GM12878 (cell line): ENCODE measurements at places on chromosomes 5 and 9.

DNA sequence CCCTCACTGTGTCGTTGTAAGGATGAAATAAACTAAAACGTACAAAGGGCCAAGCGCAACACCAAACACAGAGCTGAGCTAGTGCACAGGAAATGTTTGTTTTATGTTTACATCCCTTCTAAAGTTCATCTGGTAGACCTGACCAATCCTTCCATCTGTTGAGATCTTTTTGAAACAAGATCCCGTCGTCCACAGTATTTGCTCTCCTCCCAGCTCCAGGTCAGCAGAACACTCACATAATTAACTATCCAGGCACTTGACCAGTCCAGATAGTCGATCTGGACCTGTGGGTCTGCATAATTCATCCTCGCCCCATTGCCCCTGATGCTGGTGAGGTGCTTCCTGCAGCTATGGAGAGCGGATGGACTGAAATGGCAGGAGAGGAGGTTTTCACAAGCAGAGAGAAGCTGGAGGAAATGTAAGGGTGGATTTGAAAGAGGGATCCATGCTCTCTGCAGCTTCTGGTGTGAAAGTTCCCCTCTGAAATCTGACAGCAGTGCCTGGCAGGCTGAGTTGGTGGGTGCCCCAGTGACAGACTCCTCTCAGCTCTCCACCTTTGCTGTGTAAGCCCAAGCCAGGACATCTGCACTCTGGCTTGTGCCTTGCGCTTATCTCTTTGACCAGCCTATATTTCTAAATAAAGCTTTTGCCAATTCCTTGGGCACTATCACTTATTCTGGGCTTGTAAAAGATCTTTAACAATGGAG lies 102.4 kb downstream of the TTLL11 start:
- no peak for DNase-seq

- DNase-seq: no peak
Observed at GRCh38 chr5:153543959-153544470, 53.5 kb downstream of the GRIA1 start.

DNA sequence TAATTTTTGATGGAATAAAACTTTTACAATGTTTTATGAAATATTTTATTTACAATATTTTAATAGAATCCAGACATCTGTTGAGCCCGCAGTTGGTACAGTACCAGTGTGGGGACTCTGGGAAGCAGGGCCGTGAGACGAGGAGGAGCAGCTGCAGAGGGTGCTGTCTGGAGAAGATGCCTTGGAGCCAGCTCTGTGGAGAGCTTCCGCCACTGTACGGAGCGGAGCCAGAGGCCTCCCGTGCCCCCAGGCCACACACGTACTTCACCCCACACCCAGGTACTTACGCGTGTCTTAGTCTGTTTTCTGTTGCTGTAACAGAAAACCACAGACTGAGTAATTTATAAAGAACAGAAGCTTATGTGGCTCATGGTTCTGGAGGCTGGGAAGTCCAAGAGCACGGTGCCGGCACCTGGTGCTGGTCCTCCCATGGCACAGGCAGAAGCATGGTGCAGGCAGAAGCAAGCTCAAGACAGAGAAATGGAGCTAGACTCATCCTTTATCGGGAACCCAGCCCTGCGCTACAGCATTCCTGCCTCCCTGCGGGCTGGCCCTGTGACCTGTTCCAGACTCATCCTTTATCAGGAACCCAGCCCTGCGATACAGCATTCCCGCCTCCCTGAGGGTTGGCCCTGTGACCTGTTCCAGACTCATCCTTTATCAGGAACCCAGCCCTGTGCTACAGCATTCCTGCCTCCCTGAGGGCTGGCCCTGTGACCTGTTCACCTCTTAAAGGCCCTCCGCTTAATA lies 23.3 kb downstream of the CEP72 start:
- no peak for DNase-seq

GRCh38 chr5:109239456-109239855 lies 170.3 kb downstream of the PJA2 start:
- DNase-seq: no peak

DNA sequence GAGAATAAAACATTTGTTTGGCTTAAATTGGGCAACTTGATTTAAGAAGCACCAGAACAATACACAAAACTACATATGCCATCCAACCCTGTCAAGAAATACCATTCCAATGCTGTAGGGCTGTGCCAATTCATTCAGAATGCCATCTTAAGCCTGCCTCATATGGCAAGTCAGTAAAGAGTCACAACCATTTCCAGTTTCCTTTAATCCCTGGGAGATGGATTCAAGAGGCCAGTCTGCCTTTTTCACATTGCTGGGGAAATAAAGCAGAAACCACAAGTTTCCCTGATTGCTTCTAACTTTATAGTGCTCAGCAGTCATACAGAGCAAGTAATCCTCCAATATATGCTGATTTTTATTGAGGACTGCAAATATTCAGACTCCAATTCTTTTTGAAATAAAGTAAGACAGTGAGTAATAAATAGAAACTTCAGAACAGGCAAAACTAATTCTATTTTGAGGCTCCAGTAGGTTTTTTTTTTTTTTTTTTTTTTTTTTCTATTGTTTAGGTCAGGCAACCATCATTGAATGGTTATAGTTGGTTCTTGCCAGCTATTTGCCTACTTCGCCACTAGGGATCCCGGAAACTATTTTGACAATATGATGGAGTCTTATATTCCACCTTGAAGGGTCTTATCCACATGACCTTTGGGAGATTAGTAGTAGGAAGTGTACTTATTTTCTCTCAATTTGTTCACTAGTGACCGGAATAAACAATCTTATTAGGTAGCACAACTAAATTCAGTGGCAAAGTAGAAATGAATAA lies 400.9 kb upstream of the MEF2C start:
- no peak for DNase-seq

- no peak for DNase-seq
Observed at GRCh38 chr9:21056931-21057330, 20.8 kb downstream of the IFNB1 start.

DNA sequence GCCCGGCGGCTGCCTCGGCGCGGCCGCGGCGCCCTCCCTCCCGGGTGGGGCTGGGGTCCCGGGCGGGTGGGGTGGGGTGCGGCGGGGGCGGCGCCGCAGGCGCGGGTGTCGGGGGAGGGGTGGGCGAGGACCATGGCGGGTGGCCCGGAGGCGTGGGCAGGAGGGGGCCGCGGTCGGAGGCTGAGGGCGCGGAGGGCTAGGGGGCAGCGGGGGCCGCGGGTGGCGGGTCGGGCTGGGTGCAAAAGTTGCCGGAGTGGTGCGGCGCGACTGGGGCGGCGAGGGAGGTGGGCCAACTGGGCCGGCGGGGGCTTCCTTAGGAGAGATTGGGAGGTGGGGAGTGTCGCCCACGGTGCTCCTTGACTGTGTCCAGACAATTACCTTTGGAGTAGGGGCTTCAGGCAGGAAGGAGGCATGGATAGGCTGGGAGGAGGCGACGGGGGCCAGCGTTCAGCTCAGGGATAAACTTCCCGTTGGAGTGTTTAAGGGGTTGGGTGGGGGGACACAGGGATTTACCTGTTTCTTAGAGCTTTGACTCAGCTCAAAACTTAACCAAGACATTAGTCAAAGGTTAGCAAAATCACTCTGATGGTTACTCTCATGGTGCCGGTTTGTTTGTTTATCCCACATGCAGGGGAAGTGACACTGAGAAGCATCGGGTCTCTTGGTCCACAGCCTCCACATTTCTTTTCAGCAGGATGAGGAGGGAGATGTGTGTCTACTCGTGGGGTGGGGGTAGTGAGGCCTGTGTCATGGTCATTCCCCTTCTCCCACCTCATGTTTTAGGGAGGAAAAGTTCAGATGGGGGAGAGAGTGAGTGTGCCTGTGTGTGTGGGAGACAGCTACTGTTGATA lies 859 bp downstream of the CSNK1G3 start:
- no peak for DNase-seq

GRCh38 chr5:113387844-113388243 lies 46.9 kb downstream of the TSSK1B start:
- DNase-seq: no peak

GRCh38 chr5:52771343-52772039 lies 16.2 kb upstream of the ITGA1 start:
- DNase-seq: no peak

DNA sequence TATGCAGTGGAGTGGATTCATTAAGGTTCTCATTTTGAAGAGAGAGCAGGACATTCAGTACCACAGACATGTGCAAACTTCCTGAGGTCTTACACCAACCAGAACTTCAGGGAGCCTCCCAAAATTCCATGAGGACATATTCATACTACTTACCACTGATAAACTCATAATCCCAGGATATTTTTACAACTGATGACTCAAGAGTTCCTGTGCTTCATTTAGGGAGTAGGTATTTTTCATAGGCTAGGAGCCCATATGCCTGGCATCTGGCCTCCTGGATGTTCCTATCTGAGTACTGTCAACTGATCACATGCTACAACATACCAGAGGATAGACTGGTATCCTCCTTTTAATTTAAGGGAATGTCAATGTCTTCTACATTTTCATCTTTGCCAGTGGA lies 578.0 kb downstream of the EFNA5 start:
- no peak for DNase-seq
